ENCODE measurements at places on chromosomes 3 and 15.

GRCh38 chr3:42708611-42709151 is 6.1 kb upstream of the HHATL start:
- no peak for DNase-seq

GRCh38 chr3:158508481-158508880 is 62.5 kb upstream of the MLF1 start:
- no peak for DNase-seq

GRCh38 chr3:67642190-67642589 is 12.2 kb downstream of the SUCLG2 start:
- DNase-seq = no peak

- DNase-seq = no peak
Observed at GRCh38 chr15:85651548-85651947, 143.2 kb downstream of the KLHL25 start.

GRCh38 chr15:64703632-64703959 is 71.8 kb downstream of the RBPMS2 start:
- DNase-seq = no peak

- DNase-seq = no peak
Observed at GRCh38 chr3:127157171-127157828, 35.6 kb upstream of the PRR23E start.

DNA sequence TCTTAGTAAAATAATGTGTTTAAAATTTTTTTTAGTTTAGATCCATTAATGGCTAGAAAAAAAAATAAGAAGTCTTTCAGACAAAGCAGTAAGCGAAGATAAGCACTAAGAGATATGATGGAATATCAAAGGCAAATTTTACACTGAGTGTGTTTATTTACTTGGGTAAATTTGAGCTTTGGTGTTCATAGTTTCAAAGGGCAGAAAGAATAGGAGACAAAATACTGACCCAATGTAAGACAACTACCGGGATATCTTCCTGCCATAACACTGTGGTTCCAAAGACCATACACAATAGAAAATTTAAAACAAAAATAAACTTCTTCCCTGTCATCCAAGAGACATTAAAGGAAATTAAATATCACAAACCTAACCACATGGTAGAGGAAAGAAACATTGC is 25.5 kb upstream of the TP63 start:
- DNase-seq = no peak

- DNase-seq = no peak
Observed at GRCh38 chr15:40082195-40082883, 26.3 kb downstream of the BMF start.

DNA sequence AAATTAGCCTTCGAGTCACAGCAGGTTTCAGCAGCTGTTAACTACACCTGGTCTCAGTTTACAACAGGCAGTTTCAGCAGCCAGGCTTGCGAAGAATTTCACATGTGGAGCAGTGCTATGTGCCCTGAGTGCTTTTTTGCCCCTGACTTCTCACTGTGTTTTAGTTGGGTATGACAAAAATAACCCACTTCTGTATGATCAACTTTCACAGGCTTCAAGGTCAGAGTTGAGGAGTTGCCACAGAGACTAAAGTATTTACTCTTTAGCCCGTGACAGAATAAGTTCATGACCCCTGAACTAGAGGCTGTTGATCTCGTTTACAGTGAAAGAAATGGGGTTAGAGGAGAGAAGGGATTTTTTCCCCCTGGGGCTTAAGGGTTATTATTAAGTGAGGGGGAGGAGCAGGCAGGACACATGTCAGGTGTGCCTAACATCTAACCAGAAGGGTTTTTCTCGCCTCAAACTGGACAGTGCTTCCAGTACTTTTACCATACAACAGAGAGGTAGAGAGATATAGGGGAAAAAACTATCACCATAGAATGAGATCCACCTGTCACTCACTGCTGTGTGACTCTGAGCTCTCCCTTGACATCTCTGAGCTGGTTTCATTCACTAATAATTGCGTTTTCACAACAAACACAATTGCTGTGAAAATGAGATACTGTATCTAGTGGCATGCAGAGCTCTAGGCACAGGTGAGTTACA is 14.0 kb upstream of the TOPBP1 start:
- DNase-seq = no peak

GRCh38 chr3:184238246-184238818 is 8.9 kb downstream of the VWA5B2 start:
- no peak for DNase-seq

- DNase-seq = no peak
Observed at GRCh38 chr15:57418635-57419034, 42.3 kb downstream of the CGNL1 start.

DNA sequence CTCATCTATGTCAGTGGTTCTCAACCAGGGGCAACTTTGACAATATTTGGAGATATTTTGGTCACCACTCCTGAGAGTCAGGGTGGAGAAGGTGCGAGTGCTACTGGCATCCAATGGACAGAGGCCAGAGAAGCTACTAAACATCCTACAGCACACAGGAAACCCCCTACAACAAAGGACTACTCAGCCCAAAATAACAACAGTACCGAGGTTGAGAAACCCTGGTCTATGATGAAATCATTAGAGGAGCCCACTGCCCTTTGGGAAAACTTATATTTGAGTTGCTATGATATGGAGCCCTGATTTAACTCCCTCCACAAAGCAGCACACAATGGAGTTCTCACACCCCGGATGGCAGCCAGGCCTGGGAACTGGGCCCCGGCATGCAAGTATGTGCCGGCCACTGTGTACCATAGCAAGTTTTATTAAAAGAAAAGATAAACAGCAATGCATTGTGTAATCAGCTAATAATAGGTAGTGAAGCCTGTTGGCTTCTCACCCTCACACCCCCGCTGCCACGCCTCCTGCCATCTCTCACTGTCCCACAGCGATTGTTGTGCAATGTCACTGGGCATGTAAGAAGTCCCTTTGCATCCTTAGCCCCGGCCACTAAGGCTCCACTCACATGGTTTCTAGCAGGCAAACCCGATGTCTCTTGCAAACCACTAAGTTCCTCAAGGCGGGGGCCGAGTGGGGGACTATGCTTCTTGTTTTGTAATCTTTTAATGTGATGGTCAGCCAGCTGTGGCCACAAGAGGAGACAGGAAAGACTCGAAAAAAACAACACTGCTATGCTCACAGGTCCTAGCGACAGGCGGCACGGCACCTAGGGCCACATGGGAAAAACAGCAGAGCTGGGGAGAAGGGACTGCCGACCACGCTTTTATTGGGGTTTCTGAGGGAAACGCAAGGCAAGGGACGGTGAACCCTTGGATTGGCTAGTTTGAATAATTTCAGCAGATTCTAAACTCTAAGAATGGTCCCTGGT is 110.0 kb downstream of the AQP9 start:
- no peak for DNase-seq

- DNase-seq = no peak
Observed at GRCh38 chr3:66693461-66694031, 192.7 kb upstream of the LRIG1 start.

DNA sequence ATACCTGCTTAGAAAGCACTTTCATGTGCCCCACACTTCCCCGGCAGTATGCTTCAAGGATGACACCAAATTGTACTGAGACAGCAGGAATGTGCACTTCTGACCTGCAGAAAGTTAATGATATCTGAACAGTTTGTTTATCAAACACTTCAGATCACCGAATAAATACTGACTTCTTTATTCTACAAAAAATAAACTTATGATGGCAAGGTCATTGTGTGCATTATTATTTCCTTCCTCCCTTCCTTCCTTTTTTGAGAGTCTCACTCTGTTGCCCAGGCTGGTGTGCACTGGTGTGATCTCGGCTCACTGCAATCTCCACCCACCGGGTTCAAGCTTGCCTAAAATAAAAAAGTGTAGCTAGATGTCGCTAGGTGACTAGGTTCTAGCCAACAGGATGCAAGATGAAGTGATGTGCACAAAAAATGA is 80.3 kb downstream of the FAIM start:
- DNase-seq = no peak

DNA sequence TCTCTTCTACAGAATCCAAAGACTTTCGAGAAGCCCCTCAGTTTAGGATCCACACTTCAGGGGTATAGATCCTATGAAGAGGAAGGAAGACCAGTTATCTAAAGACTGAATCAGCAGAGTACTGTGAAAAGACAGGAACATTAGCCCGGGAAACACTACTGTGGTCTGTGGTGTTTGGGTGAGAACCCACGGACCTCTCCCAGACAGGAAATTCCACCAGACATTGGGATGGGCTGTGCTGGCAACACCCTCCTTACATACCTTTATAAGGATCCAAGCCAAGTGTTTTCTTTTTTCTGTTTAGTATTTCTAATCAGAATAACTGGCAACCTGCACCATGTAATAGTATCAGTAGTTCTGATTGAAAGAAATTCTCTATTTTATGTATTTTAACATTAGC is 14.1 kb downstream of the TMEM207 start:
- no peak for DNase-seq

GRCh38 chr3:63096248-63097058 is 181.7 kb upstream of the SYNPR start:
- DNase-seq = no peak

DNA sequence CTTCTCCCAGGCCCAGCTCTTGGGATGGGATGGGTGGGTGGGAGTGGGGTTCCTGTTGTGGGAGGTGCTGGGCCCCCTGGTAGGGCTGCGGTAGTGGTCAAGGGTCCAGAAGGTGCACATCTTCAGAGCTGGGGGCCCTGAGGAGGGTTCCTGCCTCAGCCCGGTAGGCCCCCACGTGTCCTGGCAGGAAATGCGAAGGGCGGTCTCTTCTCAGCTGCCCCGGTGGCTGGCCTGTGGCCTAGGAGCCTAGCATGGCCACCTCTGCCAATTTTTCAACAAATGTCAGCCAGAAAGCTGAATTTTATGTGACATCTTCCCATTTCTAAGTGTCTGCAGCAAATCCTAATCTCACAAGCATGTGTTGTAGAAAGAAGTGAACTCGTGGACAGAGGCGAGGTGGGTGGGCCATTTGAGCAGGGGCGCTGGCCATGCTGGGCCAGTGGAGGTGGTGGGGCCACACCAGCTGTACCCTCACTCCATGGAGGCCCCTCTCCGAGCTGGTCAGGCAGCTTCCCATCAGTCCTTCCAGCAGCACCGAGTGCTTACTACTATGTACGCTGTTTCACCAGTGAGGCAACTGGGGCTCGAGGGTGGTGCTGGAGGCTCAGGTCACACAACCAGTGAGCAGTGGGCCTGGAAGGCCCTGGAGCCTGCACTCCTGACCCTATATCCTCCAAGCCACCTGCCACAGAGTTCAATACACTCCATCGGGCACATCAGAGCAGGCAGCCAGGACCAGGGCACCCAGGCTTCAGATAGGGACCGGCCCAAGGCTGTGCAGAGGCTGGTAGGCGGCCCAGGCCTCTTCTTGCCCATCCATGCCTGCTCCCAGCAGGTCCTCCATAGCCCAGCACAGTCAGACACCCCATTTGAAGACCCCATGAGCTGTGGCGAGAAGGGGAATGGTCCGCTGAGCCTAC is 23.2 kb downstream of the FBLN2 start:
- no peak for DNase-seq

DNA sequence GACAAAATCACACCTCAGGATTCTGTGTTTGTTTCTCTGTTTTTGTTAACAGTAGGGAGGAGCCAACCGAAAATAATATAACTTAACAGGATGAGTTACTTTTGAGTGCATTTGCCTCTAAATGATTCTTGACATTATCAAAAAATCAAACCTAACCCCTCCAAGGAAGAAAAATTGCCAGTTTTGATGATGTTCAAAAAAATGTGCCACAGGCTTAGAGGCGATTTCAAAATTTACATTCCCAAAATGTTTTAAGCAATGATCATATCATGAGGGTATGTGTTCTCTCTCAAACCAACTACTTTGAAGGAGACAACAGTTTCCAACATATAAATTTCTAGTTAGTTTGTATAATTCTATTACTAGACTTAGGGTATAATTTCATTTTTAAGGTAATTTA is 6.7 kb downstream of the VGLL3 start:
- DNase-seq = no peak

GRCh38 chr15:63019511-63020109 is 22.9 kb upstream of the TPM1 start:
- DNase-seq = no peak
